NCI-H69 (cell line): ENCODE measurements at places on chromosomes 7 and 10.

DNA sequence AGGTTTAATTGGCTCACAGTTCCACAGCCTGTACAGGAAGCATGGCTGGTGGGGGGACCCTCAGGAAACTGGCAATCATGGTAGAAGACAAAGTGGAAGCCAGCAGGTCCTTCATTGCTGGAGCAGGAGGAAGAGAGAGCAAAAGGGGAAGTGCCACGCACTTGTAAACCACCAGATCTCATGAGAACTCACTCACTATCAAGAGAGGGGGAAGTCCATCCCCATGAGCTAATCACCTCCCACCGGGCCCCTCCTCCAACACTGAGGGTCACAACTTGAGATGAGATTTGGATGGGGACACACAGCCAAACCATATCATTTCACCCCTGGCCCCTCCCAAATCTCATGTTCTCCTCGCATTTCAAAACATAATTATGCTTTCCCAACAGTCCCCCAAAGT, 171.9 kb upstream of the CACNA2D1 start:
- DNase-seq: peak; percentile 22

GRCh38 chr7:114416129-114416990, 1.7 kb downstream of the FOXP2 start:
- peak; percentile 67 for DNase-seq

DNA sequence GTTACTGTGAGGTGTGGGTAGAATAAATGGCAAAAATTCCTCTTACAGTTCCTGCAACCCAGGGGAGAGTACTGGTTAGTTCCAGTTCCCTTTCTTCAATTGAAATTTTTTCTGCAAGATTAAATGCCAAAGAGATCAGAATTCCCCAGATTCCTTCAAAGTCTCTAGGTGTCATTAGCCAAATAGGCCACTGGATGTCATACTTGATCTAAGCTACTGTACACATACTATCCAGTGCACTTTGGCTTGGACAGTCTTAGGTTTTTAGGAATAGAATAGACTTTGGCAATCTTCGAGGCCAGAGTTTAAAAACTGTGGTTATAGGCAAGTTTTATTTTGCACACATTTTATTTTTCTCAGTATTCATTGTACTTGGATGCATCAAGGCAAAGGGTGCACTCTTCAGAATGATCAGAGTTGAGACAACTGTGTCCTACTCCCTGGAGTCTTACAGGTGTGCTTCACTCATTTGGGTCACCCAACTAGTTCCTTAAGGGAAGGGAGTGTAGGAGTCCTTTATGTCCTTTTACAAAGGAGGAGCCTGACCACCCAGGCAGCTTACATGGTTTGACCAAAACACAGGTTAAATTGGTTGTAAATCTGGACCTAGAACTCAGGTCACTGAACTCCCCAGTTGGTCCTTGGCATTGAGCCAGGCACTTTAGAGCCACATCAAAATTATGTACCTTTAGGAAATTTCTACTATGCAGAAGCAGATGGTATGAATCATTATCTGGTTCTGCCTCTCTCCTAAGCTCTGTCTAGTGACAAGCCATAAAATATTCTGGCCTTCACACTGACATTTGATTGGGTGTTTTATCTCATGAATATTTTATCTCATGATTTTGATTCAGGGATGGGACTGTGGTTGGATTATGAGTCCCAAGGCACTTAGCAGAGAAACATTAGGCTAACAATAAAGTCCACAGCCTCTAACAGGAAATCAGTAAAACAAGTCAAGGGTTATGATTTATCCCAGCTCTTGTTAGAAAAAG, 49.5 kb downstream of the ASAH2B start:
- peak; percentile 41 for DNase-seq

GRCh38 chr10:122894261-122894944, 15.0 kb upstream of the FAM24B start:
- no peak for DNase-seq

GRCh38 chr10:127863231-127863825, 29.4 kb downstream of the CLRN3 start:
- DNase-seq: no peak

- DNase-seq: peak; percentile 32
These were observed 115.7 kb downstream of the TPK1 start for GRCh38 chr7:144720149-144720548.

GRCh38 chr10:90912174-90912573, 8.7 kb downstream of the ANKRD1 start:
- no peak for DNase-seq

DNA sequence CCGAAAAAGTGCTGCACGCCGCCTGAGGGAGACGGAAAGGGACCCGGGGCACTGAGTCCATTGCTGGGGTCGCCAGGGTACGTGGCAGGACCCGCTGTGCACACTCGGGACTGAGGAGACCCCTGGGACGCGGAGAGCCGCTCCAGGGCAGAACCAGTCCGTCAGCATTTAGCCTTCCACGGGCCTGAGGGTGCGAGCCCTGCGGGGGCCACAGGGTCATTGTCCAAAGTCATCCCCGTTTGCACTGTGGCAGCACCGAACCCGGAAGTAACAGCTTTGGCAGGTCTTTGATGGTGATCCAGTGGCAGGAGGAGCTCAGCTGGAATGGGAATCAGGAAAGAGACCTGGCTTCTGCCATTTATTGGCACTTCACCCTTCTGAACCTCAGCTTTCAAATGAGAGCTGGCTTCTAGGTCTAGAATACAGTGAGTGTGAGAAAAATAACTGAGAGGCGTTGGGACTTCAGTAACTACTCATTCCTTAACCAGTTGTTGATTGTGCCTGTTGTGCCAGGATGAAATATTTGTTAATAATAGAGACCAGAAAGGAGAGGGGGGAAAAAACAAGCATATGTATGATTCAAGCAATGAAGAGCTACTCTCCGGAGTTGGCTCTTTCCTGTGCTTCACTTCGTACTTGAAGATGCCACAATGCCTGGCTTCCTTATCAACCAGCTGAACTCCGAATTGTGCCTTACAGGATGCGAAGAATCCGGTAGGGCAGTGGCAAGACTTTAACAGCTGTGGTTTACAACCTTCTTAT, 811 bp upstream of the ARHGAP12 start:
- peak; percentile 55 for DNase-seq

DNA sequence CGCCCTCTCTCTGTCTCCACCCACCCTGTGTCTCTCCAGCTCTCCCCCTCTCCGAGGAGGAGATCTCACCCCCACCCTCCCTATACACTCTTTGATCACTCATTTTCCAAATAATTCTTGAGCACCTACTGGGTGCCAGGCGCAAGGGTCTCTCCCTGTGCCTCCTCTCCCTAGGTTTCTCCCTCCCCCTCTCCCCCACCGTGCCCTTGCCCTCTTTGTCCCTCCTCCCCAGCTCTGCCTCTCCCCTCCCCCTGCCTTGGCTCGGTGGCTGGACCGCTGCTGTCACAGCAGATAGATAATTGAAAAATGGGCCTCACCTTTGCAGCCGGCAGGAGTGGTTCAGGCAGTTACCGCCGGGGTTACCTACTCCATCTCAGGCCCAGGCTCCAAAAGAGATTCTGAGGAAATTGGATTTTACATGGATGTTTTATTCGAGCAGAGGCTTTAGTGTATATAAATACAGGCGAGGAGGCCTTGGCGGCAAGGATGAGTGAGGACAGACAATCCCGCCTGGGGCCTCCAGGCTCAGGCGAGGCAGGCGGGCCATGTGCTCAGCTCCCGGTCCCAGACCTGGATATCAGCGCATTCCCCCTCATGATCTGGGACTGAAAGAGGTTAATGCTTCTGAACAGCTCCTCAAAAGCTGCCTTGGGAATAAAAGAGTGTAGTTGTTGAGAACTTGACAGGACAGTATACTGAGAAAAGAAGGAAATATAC, 60.8 kb upstream of the BTRC start:
- DNase-seq: peak; percentile 65

GRCh38 chr7:8305625-8306388, 43.8 kb upstream of the ICA1 start:
- DNase-seq: no peak

DNA sequence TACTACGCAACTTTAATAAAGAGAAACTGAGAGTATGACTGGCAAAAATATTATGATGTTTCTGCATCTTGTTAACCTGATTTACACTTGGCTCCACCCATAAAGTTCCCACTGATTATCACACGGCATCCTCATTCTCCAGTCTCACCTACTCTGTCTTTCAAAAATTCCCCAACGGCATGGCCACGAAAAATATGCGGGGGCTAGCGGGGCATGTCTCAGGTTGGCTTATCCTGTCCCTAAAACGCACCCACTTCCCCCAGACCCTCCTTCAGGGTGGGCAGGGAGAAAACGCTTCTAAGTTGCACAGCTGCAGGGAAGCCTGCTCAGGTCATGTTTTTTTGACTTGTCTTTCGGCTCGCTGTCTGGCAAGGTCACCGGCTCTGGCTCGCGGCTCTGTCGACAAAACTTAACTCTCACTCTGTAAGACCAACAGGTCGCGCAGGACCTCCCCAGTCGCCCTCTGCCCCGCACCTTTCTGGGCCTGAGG, 3.8 kb downstream of the CDK6 start:
- peak; percentile 40 for DNase-seq

- peak; percentile 16 for DNase-seq
These were observed 31.7 kb downstream of the CAMK2B start for GRCh38 chr7:44293561-44294324.

DNA sequence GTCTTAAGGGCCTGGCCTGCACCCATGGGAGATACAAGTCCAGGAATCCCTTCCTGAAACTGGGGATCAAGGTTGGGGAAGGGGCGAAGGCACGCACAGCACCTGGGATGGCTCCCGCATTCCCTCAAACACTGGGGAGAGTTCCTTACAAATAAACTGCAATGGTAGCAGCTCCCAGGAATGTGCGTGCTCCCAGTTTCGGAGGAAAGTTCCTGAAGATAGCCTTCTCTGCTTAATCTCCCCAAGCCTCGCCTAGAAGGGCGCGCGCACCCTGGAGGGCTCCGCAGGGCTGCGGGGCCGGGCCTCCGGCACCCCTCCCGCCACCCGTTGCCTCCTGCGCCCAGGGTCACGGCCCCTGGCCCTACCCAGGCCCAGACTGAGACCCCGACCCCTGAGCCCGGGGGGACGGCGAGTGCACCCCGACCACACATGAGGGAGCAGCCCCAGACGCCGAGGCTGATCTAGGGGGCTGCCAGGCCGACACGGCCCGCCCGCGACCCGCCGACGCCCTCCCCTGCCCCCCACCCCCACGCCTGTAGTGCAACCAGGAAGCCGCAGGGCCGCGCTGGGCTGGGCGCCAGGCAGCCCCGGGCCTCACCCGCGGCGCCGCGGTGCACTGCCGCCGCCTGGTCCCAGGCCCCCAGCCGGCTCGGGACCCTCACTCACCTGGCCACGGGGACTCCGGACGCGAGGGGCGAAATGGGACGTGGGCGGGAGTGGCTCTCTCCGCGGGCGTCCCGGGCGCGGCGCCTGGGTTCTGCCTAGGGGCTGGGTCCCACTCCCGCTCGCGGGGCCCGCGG, 460 bp downstream of the ANXA11 start:
- peak; percentile 60 for DNase-seq

DNA sequence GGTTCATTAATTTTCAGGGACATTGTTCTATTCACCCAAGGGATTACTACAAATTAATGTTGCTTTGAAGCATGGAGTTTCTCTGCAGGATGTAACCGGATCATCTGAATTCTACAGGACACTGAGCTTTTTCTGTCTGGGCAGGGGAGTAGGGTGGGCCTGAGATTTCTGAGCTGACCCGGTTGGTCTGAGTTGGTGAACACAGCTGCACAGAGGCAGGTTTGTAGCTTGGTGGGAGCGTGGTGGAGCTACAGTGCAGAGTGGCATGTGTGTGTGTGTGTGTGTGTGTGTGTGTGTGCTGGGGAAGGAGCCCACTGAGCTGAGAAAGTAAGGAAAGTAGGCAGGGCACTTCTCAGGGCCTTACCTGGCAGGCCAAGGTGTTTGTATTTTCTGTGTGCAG, 62.6 kb downstream of the SH2D4B start:
- DNase-seq: no peak

GRCh38 chr7:67100956-67101361, 104.3 kb downstream of the TYW1 start:
- DNase-seq: no peak

DNA sequence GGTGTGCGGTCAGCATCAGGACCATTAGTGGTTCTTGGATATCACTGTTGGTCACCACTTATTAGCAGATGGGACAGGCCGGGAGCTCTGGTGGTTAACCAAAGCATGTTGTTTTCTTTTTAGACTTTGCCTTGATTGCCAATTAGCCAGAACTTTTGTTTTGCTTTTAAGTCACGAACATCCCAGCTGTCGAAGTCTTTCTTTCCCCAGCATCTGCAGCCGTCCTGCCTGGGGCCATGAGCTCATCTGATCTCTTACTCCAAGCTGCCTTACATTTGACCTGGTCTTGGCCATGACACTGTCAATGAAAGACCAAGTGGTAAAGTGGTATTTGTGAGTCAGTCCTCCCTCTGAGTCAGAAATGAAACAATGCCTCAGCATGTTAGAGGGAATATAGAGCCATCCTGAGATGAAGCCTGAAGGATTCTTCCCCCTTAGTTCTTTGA, 53.9 kb upstream of the CREB5 start:
- DNase-seq: peak; percentile 50

DNA sequence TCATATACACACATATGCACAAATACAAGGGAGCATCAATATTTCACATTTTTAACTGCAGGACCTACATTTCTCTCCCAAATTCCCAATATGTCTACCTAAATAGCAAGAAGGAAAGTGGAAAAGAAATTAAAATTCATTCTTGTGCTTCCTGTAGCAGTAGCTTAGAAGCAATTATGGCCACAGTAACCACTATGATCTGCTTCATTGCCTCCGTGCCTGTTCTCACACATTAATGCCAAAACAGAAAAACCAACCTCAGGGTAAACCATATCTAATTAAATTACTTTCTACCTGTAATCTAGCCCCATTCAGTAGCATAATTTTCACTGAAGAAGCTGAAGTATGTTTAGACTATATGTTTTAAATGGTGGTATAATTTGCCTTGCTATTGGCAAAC, 55.2 kb downstream of the HYCC1 start:
- no peak for DNase-seq

GRCh38 chr10:33799281-33799943, 464.9 kb upstream of the NRP1 start:
- no peak for DNase-seq

DNA sequence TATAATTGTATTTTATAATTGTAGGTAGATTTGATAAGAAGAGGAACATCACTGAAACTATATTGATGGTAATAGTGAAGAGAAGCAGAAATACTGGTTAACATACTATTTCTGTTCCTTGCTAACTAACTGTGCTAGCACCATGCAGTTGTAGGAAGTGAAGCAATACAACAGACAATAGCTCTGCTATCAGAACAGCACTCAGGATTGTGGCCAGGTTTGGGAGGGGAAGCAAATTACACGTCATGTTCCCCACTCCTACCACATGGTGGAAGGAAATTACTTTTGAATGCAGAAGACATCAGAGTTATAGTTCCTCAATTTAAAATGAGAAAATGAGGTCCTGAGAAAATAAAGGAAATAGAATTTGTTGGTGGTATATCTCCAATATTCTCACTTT, 151.1 kb downstream of the DGKB start:
- DNase-seq: peak; percentile 93

DNA sequence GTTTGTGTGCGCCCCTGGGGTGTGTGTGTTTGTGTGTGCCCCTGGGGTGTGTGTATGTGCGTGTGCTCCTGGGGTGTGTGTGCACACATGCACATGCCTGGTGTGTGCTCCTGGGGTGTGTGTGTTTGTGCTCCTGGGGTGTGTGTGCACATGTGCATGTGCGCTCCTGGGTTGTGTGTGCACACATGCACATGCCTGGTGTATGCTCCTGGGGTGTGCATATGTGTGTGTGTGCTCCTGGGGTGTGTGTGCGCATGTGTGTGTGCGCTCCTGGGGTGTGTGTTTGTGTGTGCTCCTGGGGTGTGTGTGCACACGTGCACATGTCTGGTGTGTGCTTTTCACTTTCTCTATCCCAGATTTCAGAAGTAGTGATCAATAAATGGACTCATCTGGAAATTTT, 321.0 kb downstream of the WDR37 start:
- no peak for DNase-seq
